Activated T-cell treated with anti-CD3 and anti-CD28 coated beads for 48 hours (primary cell): ENCODE measurements at places on chromosomes 11 and 22.

DNA sequence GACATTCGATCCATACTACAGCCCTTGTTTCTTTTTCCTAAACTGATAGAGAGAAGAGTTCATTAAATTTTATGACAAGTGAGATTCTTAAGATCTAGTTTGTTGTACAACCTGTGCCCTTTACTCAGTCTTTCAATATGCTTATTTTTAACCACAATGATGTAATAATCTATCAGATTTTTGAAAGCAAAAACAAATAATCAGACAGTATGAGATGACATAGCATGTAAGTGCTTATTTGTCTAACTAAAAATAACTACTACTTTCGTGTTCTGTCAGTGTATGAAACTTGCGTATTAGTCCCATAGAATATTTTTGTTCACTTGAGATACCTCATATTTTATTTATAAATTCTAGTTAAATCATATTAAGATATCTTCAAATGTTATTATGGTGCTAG is 33.2 kb downstream of the RAB39A start:
- no peak for DNase-seq

GRCh38 chr11:30091737-30092136 is 74.9 kb upstream of the KCNA4 start:
- no peak for DNase-seq

GRCh38 chr11:101862391-101863233 is 52.2 kb upstream of the CEP126 start:
- DNase-seq: no peak

DNA sequence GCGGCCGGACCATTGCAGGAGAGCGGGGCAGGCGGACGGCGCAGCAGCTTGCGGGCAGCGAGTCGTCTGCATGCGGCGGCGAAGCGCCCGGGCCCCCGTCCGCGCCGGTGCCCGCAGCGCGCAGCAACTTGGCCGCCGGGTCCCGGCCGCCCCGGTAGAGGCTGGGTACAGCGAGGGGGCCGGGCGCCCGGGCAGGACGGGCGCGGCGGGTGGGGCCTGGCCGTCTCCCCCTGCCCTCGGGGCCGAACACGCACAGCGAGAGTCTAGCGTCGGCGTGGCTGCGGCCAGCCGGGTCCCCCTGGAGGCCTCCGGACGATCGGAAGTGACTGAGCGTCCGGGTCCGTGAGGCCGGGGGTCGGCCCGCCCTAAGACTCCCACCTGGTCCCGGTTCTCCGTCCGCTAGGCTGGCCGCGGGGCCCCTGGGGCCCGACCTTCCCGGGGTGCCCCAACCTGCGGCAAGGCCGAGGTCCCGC is 775 bp upstream of the TRABD start:
- DNase-seq: no peak

- no peak for DNase-seq
Measured at GRCh38 chr11:97743205-97743742, 1277.5 kb upstream of the CNTN5 start.

DNA sequence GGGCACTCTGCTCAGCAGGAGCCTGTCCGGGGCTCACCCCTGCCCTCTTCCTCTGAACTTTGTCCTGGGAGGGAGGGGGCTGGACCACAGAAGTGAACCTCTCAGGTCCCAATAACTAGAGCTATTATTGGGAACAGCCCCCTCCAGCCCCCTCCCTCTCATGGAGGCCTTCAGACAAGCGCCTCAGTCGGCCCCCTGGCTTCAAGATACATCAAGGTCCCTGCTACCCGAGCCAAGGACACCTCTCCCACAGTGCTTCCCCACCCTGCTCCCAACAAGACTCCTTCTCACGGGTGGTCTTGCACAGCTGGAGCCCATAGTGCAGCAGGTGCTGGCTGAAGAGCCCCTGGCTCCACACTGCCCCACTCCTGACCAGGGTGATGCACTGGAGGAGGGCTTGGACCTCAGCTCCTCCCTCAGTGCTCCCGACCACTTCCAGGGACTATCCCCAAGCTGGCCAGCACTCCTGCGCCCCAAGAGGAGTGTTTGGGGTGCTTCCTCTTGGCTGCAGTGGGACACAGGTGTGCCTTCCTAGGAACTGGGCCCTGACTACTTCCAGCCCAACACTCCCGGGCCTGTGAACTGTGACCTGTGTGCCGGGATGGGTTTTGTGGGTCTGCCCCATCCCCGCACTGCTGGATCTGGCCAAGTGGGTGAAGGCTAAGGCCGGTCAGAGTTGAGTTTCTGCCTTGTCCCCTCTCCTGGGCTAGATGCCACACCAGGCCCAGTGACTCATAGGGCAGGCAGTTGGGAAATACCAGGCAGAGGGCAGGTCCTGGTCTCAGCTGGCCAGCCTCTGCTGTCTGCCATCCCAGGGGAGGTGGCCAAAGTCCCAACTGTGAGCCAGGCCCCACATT is 2.2 kb downstream of the PNPLA2 start:
- DNase-seq: no peak

DNA sequence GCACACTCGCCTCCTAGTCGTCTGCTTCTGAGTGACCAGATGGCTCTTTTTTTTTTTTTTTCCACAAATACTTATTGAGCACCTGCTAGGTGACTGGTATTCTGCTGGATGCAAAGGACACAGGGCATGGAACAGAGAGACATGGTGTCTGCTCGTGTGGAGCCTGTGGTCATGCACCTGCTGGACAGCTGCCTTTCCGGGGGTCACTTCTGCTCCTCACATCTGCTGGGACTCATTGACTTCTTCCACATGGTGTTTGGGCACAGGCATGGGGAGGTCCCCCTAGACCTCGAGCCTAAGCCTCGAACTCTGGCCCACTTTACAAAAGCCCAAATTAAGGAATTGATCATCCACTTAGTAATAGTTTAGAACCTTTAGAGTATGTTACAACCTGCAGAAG is 39.5 kb upstream of the EMID1 start:
- no peak for DNase-seq

- DNase-seq: peak; percentile 62
Measured at GRCh38 chr11:130213143-130213978, 53.8 kb downstream of the ST14 start.

DNA sequence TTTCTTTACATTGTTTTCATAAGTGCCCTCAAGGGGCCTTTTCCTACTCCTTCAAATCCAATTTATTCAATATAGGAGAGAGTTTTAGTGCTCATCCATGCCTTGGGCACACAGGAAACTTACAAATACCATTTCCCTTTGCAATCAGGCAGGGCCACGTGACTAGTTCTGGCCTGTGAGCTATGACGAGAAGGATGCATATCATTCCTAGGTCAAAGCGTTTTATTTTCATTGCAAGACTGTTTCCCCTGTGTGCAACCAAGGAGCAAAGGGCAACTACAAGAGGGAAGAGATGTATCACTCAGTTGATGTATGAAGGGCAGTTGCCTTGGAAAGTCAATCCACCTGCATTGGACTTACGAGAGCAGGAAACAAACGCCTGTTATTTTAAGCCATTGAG is 1.9 kb upstream of the TRAF6 start:
- no peak for DNase-seq

DNA sequence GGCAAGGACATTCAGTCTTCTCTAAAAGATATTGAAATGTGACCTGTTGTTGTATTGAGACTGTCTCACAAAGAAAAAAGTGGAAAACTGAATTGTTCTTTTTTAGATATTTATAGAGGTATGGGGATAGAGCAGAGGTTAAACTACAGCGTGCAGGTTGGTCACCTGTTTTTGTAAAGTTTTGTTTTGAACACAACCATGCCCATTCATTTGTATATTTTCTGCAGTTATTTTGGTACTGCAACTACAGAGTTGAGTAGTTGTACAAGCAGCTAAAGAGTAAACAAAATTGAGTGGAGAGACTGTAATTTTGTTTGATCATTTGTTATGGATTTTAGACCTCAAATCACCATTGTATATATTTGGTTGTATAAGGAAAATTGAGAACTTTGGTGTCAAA is 11.3 kb downstream of the EED start:
- no peak for DNase-seq

- peak; percentile 57 for DNase-seq
Measured at GRCh38 chr22:37544955-37545702, 15.2 kb upstream of the CDC42EP1 start.

- DNase-seq: no peak
Measured at GRCh38 chr11:69374110-69374945, 80.4 kb downstream of the MYEOV start.

- no peak for DNase-seq
Measured at GRCh38 chr11:18329196-18329870, 7.0 kb downstream of the GTF2H1 start.

GRCh38 chr11:114162719-114163123 is 103.2 kb downstream of the ZBTB16 start:
- DNase-seq: no peak

DNA sequence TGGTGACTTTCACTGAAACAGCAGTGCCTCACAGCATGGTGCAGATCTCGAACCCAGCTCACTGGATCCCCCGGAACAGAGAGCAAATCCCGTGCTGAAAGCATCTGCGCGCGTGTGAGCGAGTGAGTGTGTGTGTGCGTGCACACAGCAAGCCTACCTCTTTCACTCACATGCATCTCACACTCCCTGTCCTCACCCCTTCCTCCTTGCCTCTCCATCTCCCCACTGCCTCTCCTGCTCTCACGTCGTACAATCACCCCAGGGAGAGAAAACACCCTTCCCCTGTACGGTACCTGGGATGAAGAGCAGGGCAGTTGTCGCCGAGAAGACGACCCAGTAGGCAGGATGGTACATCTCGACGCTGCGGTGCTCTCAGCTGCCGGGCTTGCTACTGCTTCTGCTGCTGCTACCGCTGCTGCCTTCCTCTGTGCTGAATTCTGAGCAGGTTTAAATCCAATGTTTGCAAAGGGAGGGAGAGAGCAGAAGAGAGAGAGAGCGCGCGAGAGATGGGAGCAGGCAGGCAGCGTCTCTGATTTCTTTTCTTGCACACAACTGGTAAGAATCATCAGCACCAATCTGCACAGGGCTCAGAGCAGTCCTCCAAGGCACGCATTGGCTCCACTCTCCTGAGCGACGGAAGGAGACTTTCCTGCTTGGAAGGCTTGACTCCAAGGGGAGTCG is at the start of gene OPCML:
TSS of gene OPCML (minus strand) at position 531 of the 681 bp plus-strand sequence.
- DNase-seq: no peak

- no peak for DNase-seq
Measured at GRCh38 chr11:10564030-10564429, 4.4 kb downstream of the LYVE1 start.

DNA sequence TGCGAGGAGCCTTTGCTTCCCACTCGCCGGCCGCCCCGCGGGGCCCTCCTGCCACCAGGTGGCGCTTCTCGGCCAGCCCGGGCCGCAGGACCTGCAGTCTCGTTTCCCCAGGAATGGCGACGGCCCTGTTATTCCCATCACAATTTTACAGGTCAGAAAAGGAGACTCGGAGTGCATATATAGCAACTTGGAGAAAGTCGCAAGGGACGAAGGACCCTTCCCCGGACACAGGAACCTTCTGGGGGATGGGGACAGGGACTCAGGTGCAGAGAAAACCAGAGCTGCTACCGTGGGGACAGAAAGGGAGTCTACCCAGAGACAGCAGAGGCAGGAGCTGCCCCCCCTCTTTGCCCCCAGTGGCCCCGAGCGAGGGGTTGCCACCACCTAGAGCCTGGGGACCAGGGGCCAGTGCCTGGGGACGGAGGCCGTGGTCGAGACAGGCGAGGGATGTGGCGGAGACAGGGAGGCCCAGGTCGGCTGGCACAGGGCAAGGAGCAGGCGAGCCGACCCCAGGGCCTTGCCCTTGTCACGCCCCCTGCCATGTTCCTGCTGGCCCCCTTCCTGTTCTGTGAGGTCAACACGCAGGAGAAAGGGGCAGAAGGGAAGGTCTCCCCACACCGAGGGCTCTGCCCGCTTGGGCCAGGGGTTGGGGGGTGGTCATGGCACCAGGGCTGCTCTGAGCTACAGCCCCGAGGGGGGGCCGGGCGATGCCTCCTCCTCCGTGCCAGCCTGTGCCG is 3.5 kb upstream of the KRTAP5-6 start:
- peak; percentile 78 for DNase-seq

- no peak for DNase-seq
Measured at GRCh38 chr22:35560366-35560765, 19.7 kb downstream of the RASD2 start.

DNA sequence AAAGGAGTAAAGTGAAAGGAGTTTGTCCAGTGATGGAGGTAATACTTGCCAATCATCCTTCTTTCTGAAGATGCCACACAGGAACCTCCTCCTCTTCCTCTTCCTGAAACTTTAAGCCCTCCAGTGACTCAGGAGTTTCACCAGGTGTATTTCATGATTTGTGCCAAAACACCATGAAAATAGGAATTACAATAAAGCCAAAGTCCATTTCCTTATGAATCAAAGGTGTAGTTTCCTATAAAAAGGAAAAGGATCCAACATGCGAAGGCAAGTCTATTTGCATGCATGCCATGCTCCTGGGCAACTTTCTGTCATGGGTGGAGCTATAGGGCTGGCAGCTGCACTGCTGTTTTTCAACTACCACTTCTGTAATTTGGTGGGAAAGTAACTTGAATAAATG is 9.8 kb upstream of the POU2AF1 start:
- no peak for DNase-seq

- DNase-seq: no peak
Measured at GRCh38 chr22:37325039-37325395, 42.7 kb downstream of the CYTH4 start.

DNA sequence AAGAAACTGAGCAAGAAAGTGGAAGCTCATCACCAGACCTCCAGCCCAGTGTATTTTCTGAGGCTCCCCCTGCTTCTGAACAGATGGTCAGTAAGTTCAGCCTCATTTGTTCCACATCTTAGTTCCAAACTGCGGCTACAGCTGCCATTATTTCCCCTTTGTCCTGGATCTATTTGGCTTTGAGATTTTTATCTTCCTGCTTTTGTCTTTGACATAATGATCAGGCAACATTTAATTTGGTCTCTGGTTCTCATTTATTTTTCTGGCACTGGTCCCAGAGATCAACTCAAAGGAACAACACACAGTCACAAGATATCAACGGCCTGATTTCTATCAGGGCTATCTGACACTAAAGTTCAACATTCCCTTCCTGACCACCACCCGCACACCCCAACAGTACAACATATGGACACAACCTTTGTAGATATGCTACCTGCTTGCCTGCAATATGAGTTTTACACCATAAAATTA is 137.5 kb downstream of the FAM76B start:
- no peak for DNase-seq

DNA sequence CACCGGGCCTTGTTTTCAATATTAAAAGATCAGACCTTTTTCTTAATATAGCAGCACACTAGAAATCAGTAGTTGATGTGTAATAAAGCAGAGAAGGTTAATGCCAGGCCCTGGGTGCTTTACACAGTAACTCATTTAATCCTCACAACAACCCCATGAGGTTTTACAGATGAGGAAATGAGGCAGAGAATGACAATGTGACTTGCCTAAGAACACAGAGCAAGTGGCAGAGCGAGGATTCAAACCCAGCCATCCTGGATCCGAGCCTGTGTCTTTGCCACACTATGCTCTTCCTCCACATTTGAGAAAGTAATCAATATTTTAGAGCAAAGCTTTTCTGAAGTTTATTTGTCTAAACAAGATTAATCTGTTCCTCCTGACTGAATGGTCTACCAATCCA is 7.2 kb downstream of the JAML start:
- no peak for DNase-seq
